ENCODE measurements at places on chromosomes 5 and 9. TPM values are rescaled to one million over a fixed set of nuclear protein-coding genes. Genes with fewer than 3 reads are reported as not detected.

The PCDHA11 gene
- total RNA-seq, result not detected

The G3BP1 gene
- total RNA-seq, result 86.1 TPM

The PCDHB3 gene
- not detected for total RNA-seq

The PCDHGB7 gene
- total RNA-seq, result 0.16 TPM

The FOXD4L5 gene
- not detected for total RNA-seq

The MSX2 gene
- total RNA-seq, result not detected

The ARRDC1 gene
- total RNA-seq, result 126 TPM

The PCDHGA9 gene
- total RNA-seq, result 0.18 TPM

DNA sequence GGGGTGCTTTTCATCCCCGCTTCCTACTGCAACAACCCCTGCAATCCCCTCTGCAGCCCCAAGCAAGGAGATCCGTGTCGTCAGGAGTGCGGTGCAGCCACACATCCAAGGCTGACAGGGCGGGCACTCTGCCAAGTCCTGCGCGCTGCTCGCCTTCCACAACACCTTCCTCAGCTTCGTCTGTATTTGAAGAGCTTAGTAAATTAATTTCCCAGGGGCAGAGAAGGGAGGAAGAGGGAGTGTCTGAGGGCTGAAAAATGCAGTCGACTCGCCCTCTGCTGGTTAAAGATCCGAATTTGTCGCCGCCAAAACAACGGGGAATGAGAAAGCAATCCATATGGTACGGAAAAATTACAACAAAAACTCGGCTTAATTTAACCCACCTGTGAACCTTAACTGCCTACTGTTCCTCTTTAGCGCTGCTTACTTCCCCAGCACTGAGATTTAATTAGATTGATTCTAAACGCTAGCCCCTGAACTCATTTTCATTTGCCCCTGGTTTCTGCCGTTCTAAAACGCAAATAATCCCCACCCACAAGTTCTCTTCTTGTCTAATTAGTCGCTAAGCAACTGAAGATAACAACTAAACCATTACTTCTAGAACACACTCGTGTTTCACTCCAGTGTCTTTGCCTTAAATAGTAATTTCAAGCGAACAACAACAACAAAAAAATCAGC, 10.9 kb upstream of the PCDHB1 start:
- no peak for DNase-seq

DNA sequence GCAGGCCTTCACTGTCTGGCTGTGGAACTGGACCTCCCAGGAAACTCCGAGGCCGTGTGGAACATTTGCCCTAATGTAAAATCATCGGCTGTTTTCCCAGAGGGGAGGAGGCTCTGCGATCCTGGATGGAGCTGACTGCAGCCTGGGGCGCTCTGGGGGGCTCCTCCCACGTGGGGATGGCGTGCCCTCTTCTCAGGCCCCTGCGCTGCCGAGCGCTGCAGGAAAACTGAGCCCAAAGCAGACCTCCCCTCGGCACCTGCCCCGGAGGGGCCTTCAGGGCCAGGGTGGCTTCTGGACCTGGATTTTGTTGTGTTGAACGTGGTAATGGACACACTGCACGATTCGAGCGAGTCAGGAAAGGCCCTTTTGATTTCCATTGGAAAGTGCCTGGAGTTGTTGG, 23.9 kb downstream of the HNRNPH1 start:
- no peak for DNase-seq

DNA sequence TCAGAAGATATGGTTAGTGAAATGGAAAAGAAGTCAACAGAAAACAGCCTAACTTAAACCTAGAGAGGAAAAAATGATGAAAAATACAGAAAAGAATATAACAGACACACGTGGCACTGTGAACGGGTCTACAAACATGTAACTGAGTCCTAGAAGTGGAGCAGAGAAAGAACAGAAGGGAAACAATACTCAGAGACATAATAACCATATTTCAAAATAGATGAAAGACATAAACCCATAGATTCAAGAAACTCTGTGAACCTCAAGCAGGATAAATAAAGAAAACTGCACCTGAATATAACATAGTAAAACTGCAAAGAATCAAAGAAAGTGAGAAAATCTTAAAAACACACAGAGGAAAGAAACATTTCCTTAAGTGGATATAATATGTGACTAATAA, 67.7 kb upstream of the GOLGA1 start:
- DNase-seq, result no peak

GRCh38 chr5:64497386-64497785, 8.4 kb upstream of the RGS7BP start:
- DNase-seq, result no peak

GRCh38 chr9:76232861-76233489, 161.3 kb downstream of the RFK start:
- no peak for DNase-seq

GRCh38 chr5:153223376-153223775, 267.1 kb upstream of the GRIA1 start:
- no peak for DNase-seq

- DNase-seq, result no peak
These were observed 14.2 kb downstream of the SLC12A2 start for GRCh38 chr5:128097781-128098180.

GRCh38 chr5:75337366-75338021, 474 bp downstream of the HMGCR start:
- no peak for DNase-seq

GRCh38 chr5:139998837-139999236, 44.3 kb downstream of the NRG2 start:
- DNase-seq, result no peak

GRCh38 chr5:139839918-139840317, 44.3 kb downstream of the PSD2 start:
- no peak for DNase-seq

- DNase-seq, result no peak
These were observed 36.4 kb upstream of the DAB2 start for GRCh38 chr5:39461007-39461682.

Measured in naive thymus-derived CD4-positive, alpha-beta T cell (primary cell).